Epithelial cell of proximal tubule (primary cell): ENCODE measurements at places on chromosomes 4 and X.

DNA sequence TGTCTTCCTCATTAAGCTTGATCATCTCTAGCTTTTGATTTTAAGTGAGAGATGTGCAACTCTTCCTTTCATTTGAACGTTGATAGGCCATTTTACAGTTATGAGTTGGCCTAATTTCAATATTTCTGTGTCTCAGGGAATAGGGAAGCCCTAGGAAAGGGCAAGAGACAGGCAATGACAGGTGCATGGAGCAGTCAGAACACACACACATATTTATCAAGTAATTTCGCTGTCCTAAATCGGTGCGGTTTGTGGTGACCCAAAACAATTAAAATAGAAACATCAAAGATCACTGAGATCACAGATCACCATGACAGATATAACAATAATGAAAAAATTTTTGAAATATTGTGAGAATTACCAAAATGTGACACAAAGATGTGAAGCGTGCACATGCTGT is 87.7 kb upstream of the LSM6 start:
- no peak for DNase-seq

GRCh38 chr4:182748949-182749348 is 168.2 kb downstream of the DCTD start:
- DNase-seq: no peak

- no peak for DNase-seq
These were observed 15.5 kb downstream of the MCF2 start for GRCh38 chrX:139692506-139692849.

DNA sequence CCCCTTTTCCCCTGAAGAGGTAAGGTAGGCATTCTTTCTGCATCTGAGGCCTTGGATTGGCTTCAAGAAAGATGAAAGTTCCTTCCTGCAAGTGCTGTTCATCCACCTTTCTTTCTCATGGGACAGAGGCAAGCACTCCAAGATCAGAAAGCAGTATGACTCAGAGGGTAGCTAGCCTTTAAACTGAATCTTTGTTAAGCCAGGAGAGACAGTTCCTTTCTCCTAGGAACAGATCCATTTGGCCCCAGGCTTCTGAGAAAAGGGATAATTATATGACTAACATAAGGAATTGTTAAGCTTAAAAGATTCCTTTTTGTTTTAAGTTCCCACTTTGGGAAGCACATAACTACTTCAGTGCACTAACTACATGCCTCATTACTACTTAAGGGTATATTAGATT is 192.0 kb downstream of the PPP3CA start:
- DNase-seq: no peak

- DNase-seq: peak; percentile 65
These were observed 59.9 kb downstream of the C4orf51 start for GRCh38 chr4:145739845-145740244.

DNA sequence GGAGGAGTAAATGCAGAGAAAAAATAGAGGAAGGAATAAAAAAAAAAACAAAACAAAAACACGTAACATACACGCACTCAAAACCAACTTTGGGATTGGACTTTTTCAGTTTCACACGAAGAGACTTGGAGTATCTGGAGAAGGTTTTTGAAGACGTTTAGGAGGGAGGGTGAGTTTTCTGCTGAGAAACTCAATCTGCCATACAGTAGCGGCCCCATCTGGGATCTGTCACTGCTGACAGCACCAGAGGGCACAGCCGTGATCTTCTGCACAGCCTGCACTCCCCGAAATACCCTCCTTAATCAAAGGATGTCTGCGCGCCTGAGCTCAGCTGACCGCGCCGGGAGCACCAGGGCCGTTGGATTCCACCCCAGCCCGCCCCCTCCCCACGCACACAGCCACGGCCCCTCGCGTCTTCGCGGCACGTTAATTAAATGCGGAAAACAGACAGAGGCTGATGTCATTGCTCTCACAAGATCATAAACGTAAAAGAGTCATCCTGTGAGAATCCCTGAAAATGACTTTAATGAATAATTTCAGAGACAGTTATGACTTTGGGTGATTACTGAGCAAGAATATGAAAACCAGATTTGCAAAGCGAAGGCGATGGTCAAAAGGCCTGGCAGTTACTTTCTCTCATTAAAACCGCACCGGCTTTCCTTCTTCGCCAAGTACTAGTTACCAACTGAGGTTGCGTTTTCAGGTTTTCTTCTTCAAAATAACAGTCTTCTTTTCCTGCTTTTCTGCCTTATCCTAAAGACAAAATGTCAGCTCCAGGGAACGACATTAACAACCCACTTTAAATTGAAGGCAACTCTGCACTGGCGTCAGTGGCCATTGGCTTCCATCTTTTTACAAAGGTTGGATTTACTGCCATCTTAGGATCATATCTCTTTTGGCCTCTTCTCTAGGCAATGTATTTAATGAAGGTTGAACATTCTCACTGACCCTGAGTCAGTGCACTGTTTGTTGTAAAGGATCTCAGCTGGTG is 10.6 kb downstream of the HAND2 start:
- no peak for DNase-seq

DNA sequence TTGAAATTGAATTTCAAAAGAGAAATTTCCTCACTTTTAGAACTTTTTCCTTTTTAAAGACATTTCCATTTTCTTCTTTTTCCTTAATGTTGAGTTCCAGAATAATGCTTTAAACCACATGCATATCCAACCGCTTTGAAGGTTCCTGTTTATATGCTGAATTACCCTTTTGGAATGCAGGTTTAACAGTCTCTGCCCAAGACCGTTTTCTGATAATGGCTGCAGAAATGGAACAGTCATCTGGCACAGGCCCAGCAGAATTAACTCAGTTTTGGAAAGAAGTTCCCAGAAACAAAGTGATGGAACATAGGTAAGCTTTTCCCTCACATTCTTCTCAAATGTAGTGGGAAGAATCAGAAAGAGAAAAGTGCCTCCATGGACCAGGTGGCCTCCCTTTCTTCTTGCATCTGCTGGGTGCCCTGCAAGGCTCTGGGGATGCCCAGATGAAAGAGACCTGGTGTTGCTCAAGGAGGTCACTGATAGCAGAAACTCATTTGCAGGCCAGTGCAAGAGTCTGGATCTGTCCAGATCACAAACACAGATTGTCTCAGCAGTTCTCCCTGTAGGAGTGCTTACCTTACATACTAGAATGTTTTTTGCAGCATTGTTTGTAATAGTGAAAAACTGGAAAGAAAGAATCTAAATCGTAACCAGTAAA is 42.9 kb downstream of the MOSPD2 start:
- no peak for DNase-seq

DNA sequence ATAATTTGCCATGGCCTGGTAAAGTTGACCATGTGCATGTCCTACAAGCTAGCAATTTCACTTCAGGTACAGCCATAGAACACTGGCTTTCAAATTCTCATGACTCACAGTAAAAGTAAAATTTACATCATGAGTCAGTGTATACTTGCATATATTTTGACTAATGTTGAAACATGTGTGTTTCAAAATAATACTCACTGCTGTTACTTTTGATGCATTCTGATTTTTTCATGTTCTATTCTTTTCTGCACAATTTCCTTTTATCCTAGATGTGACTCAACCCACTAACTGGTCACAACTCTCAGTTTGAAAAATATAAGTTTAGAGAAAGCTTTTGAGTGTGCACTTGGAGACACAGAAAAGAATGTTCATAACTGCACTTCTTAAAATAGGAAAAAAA is 365.7 kb downstream of the FGF13 start:
- DNase-seq: no peak

DNA sequence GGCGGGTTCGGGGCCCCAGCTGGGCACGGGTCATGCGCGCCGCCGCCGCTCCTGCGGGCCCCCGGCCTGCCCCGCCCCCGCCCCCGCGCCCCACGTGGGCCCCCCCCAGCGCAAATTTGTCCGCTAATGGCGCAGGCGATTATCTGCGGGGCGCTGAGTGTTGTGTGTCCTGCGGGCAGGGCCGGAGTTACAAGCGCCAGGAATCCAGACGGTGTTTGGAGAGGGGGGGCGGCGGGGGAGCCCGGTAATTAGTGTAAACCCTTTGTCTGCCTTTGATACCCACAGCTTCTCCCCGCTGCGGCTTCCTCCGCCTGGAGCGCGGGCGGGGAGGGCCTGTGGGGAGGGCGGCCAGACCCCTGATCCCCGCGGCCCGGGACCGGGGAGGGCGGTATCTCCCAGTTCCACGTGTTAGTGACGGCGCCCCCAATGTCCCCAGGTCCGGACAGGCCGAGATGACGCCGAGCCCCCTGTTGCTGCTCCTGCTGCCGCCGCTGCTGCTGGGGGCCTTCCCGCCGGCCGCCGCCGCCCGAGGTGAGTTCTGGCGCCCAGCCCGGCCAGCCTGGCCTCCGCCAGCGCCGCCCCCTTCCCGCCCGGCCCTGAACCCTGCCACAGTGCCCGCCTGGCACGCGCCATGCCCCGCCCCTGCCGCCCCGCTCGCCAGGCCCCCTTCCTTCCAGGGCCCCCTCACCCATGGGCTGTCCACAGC is 761 bp downstream of the FGFRL1 start:
- DNase-seq: no peak

DNA sequence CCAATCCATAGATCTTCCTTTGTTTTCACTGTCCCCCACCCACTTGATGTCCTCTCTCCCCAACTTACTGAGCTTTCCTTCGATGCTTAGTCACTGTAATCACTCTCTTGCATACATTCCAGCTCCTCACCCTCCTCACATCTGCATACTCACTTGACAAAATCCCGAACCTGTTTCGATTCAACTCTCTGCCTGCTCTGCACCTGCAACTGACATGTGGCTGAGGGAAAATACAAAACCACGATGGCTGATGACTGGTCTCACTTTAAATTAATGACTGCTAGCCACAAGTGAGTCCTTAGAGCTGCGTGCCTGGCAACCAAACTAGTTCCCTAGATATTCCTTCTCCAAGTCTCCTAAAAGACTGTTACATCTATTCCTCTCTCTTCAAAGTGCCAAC is 70.4 kb upstream of the FHL1 start:
- DNase-seq: no peak

- no peak for DNase-seq
These were observed 22.8 kb upstream of the PIN4 start for GRCh38 chrX:72158773-72159172.

DNA sequence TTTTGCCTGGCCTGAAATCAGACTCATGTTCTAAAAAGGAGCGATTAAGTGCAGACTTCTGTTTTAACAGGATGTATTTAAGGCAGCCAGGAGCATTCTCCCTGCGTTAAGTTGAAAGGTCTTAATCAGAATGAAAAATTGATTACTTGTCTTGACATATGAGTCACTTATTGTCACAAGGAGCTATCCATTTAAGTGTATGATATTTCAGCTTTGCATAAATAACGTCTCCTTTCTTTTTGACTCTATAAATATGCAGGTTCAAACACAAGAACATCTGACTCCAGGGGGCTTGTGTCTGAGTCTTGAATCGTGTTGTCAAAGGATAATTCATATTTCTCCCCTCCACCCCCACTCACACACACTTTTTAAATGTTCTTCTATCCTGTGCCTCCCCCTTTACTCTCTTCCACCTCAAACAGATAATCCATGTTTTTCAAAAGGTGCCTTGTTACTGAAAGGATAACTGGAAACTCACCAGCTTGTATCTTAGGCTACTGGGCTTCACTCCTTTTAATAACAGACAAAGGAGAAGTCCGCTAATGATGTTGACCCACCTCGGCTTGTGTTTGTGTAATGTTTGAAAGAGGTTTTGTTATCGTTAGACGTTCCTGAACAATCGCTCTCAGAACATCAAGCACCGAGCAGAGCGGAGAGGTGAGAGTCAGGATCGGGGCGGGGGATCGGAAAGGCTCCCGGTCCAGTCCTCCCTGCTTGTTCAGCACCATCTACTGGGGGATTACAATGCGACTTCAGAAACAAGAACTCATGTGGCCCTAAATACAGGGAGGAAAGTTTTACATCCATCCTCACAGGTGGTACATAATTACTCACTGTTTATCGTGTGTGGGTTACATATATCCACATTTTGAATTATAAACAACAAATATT is 107.5 kb upstream of the RPL34 start:
- DNase-seq: no peak

GRCh38 chr4:80145739-80146138 is 51.6 kb upstream of the PRDM8 start:
- DNase-seq: no peak

- DNase-seq: no peak
These were observed 311.3 kb upstream of the HS3ST1 start for GRCh38 chr4:11739992-11740391.

GRCh38 chr4:31094474-31094873 is 374.3 kb downstream of the PCDH7 start:
- DNase-seq: no peak

- DNase-seq: no peak
These were observed 1441.5 kb upstream of the IGFBP7 start for GRCh38 chr4:58551676-58552075.

- DNase-seq: peak; percentile 36
These were observed 131.6 kb upstream of the MED14 start for GRCh38 chrX:40866893-40867292.

DNA sequence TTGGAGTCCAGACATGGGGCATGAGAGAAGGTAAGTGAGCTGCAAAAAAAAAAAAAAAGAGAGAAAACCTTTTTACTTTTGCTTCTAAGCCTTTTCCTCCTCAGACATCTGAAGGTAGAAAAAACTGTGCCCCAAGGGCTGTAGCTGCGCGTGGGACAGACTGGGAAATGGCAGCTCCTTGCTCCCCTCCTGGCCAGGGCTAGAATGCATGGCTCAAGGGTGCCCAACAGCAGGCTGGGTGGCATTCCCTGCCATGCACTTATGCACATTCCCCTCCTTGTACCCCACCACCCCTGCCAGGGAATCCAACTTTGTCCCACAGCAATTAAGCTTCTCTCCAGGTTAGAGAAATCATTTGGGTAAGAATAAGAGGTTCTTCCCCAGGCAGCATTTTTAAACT is 421.2 kb downstream of the TRAM1L1 start:
- DNase-seq: no peak

DNA sequence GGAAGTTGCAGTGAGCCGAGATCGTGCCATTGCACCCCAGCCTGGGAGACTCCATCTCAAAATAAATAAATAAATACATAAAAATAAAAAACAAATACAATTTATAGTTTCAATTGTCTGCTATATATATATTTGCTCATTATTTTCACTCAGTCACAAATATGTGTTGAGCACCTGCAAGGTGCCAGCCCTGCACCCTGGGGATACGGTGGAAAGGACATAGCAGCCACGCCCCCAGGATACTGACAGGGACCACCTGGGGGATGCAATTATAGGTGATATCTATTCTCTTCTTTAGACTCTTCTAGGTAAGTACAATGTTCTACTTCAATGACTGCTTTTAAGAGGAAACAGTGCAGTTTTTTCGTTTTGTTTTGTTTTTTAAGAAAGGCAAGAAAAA is 85.0 kb downstream of the JAKMIP1 start:
- DNase-seq: no peak

DNA sequence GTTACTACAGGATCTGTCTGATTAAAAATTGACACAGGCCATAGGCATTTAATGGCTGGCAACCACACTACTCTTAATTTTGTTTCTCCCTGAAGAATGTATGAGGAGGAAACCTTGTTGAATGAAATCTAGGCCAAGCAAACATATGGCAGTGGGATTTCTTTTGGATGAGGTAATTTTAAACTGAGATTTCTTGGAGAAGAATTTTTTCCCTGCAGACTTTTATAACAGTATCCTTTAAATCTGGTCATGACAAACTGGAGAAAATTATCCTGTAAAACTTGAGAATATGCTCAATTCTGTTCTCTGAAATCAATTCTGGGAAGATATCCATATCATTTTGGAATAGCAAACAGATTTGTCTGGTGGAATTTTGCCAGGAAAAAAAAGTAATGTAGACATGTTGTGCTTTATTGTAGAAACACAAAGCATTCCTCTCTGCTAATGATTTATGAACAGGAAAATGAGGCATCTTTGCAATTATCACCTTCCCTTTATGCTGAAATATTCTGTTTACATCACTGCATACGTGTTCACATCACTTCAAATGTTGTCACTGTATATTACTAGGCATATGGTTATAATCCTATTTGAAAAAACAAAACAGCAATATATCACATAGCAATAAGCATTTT is 108.3 kb upstream of the ARSJ start:
- DNase-seq: no peak
